ENCODE measurements at places on chromosomes 3 and 15.

- DNase-seq: no peak
Measured at GRCh38 chr3:43959498-43960447, 269.0 kb downstream of the ABHD5 start.

DNA sequence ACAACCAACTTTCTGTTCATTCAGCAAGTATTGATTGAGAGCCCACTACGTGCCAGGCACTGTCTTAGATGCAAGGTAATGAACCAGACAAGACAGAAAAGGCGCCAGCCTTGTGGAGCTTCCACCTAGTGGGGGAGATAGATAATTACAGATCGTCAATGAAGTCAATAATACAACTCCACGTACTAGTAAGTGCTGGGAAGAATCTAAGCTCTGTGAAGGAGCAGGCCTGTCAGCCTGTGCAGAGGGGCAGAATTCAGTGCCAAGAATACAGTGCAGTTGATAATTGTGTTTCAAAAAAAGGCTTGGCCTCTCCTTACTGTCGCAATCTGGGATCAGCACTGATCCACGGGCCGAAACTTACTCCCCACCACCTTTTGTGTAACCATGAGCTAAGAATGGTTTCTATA, 186.3 kb downstream of the FEZF2 start:
- no peak for DNase-seq

DNA sequence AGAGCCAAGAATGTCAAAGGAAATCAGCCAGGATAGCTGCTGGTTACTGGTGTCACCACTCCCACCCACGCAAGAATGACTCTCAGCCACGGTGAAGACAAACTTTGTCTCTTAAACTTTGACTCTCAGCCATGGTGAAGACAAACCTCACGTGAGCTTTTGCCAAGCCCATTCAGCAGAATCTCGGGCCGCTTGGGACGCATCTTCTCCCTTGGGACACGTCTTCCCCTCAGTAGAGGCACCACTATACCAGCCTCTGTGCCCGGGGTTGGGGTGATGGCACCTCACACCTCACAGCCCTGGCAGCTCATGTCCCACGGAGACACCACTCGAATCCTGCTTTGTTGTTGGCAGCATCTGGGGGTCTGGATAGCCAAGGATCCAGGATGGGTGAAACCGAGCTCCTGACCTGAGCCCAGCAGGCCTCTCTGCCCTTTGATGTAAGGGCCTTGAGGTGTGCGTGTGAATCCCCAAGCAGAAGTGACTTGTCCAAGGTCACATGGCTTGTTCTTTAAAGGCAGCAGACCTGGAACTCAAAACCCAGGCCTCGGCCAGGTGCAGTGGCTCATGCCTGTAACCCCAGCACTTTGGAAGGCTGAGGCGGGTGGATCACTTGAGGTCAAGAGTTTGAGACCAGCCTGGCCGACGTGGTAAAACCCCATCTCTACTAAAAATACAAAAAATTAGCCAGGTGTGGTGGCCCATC, 21.8 kb downstream of the RBPMS2 start:
- DNase-seq: no peak

GRCh38 chr3:94776401-94776915, 713.6 kb downstream of the NSUN3 start:
- no peak for DNase-seq

GRCh38 chr15:70387081-70387480, 289.4 kb upstream of the TLE3 start:
- no peak for DNase-seq

- no peak for DNase-seq
Measured at GRCh38 chr3:116000311-116000710, 377.0 kb downstream of the GAP43 start.

All from activated naive CD4-positive, alpha-beta T cell treated with Interleukin-2 at 50 U/mL for 16 hours (primary cell).